ENCODE measurements at places on chromosomes 1 and 21.

DNA sequence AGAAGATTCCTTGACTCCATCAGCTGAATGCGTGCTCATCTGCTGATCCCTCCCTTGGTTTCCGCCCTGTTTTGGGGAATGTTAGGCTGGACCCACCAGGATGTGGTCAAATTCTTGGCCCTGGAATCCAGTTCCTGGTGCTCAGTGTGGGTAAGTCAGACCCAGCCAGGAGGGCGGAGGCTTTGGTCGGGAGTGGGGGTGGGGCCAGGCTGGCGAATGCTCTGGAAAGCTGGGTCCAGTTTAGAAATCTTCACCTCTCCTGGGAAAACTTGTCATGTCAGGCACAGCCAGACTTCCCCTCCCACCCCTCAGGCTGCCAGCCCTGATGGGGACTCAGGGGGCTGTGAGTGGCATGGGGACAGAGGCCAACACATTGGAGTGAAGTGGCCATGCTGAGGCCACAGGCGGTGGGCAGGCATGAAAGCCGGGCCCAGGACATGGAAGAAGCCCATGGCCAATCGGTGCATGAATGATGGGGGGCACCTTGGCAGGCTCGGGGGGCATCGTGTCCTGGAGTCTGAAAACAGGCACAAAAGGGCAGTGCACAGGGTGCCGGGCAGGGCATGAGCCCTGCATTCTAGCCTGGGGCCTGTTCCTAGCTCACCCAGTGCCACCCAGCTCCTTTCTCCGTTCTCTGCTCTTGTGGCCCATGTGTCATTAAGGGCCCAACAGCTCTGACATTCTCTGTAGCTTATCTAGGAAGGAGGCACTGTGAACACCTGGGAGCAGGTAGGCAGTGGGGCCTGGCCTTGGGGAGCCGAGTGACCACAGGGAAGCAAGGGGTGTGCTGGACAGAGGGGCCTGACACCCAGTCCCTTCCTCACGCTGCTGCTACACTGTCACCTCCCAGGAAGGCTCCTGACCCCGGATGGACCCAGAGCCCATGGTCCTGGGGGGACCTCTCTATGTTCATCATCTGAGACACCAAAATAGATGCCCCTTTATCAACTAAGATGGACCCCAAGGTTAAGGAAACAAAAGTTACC, 14.6 kb upstream of the PADI1 start:
- DNase-seq: no peak

DNA sequence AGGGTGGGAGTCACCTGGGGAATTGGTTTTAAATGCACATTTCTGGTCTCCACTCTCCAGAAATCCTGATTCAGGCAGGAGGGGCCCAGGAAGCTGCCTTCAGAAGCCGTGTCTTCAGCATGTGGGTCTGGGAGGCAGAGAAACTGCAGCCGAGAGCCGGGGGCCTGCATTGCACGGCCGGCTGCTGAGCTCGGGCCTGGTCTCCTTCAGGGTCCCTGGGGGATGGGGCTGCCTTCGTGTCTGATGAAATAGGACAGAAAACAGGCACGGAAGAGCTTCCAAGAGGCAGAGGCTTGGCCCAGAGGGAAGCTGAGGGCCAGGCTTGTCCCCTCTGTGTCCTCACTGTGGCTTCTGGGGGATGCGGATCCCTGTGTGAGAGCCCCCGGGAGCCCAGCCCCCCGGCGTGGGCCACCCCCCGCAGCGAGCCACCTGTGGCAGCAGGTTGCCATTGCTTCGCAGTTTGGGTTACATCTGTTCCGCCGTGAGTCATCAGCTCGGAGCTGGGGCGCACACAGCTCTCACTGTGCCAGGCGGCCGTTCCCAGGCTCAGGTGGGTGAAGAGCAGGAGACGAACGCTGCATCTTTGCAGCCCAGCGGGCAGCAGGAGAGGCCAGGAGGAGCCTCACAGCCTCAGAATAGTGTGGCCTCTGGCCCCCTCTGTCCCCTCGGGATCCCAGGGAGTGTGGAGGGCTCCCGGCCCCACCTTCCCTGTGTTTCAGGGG, 72.4 kb downstream of the AJAP1 start:
- DNase-seq: no peak

DNA sequence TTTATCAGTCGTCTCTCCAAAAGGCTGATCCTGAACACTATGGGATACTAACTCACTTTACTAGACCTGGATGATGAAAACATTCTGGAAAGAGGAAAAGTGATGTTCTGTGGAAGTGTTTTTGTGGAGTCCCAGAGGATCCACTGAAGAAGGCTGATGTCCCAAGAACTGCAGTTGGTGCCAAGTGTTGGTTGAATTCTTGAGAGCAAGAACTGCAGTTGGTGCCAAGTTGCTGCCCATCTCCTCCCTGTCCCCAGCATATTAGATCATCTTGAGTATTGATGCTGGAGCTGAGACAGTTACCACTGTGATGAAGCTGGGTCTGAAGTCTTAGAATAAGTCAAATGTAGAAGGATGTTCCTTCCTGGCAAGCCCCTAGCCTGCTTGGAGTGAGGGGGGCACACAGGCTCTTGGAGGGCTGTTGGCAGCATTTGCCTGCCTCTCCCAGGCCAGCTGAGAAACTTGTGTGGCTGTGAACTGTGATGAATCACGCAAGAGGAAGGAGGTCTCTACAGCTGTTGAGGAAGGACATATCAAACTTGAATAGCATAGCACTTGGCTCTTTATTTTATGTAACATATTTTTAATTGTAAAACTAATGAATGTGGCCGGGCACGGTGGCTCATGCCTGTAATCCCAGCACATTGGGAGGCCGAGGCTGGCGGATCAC, 48.1 kb downstream of the DNAJC6 start:
- DNase-seq: no peak

- DNase-seq: no peak
Observed at GRCh38 chr1:226631229-226632000, 82.9 kb downstream of the STUM start.

DNA sequence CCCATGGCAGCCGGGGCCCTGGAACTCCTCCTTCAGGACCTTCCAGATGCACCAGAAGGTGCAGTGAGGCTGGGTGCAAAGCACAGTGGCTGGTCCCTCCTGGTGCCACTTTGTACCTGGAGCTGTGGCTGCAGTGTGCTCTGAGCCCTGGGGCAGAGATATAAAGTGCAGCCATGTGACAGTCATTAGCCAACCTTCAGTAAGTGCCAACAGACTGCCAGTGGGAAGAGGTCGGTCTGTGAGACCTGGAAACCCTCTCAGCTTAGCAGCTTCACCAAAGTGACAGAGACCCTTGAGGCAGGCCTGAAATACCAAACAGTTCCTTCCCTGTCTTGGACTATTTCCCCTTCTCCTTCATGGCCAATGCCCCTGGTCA, 26.7 kb upstream of the NGF start:
- DNase-seq: no peak

DNA sequence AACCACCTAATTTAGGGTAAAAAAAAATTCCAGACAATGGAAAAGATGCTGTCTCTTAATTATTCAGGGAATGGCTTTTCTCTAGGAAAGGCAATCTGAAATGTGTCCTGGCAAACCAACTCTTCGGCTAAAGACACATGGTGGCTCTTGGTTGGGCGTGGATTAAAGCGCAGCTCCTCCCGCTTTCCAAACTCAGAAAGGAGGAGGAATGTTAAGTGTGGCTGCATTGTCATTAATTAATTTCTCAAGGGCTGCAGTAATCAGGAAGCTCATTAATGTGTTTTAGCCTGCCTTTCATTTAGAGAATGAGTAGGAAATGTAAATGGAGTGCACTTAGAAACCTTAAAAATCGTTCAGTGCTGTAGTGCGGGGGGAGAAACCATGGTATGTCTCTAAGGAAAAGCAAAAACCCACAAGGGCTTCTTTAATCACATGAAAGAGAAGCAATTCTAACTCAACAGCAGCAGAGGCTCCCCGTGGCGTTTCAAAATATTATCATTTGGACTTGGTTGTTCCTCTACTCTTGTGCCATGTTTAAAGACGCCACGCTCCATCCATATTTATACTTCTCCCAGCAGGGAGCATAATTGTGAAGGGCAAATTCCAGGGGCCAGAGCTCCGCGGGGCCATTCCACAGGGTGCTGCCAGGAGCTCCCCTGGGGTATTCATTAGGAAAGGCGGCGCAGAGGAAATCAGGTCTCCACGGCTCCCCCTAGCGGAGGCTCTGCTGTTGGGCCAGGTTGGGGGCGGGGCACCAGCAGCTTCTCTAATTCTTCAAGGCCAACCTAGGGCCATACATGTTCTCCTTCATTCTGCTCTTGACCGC, 91.9 kb upstream of the SSX2IP start:
- peak; percentile 78 for DNase-seq

DNA sequence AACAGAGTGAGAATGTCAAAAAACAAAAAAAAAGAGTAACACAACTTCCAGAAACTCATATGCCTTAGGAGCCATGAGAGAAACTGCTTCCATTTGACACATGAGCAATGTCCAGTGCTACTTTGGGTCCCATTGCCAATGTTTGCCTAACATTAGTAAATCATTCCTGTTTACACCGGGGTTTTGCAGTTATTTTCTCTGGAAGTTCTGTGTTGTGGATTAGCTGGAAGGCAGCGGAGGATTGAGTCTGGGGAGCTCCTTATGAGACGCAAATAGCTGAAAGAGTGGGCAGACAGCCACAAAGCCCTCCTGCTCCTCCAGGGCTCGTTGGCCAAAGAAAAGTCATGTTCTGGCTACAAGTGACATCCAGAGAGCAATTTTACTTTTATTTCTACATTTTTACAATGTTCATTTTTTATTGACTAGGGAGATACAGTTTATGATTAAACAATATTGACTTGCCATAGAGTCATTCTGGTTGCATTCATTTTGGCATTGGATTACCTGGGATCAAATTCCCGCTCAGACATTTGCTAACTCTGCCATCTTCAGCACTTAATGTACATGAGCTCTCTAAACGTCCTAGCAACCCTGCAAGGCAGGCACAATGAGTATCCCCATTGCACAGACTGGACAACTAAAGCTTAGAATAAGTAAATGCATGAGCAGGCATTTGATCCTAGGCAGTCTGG, 66.4 kb upstream of the GALNT2 start:
- no peak for DNase-seq

- no peak for DNase-seq
Observed at GRCh38 chr1:184539580-184539979, 152.8 kb downstream of the C1orf21 start.

DNA sequence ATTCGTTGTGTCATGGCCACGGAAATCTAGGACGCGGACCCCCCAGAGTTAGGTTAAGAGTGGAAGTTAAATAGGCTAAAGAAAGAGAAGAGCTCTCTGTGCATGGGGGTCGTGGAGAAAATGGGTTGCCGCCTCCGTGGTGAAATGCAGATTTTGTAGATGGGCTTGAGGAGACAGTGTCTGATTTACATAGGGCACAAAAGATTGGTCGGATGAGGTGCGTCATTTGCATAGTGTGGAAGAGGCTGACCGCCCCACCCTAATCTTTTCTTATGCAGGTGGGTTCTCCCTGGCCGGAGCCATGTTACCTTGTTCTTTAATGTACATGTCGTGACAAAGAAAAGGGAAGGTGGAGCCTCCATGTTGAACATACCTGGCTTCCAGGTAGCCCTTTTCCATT, 14.3 kb upstream of the SLC5A9 start:
- DNase-seq: no peak

DNA sequence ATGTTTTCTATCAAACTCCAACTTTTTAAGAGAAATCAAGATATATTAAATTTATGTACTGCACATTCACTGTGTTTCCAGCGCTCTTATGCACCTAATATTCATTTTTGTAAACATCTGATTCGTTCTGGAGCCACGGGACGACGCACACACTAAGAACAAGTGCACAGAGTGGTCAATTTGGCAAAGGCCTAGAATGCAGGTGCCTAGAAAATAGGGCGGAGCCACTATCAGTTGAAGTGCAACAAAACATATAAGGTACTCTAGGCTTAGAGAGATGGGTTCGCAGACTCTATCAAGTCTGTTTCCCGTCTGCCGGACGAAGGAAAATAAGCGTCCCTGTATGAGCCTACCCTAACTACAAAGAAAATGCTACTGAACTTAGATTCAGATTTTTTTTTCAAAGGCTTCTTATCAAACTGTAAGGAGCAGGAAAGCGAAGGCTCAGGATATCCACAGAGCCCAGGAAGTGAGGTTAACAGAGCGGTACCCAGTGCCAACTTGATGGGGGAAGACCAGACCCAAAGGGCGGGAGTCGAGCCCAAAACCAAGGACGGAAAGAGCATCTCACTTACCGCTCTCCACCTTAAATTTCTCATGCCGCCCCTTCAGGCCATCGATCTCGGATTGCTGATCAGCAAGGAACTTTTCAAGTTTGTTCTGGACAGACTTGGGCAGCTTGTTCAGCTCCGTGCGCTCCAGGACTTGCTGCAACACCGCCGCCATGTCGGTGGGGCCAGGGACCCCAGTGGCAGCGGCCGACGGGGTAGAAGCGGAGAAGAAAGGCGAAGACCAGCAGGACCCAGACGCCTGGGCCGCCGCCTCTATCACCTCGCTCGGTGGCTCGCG, 526 bp downstream of the TPR start:
- peak; percentile 44 for DNase-seq

DNA sequence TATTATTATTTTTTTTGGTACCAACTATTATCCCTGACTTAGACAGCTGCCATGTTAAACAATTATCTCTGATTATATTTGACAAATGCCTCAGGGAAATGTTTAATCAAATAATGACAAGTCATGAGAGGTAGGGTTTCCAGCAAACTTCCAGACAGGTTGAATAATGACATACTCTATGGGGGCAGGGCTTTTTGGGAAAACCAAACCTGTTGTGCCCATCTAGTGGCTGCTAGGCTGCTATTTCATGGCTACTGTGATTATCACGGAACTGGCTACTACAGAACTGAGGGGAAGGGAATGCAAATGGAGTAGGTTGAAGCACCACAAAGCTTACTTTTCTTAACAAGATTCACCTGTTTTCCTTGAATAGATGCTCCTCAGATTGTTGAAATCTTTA, 77.6 kb downstream of the DUSP10 start:
- DNase-seq: no peak

DNA sequence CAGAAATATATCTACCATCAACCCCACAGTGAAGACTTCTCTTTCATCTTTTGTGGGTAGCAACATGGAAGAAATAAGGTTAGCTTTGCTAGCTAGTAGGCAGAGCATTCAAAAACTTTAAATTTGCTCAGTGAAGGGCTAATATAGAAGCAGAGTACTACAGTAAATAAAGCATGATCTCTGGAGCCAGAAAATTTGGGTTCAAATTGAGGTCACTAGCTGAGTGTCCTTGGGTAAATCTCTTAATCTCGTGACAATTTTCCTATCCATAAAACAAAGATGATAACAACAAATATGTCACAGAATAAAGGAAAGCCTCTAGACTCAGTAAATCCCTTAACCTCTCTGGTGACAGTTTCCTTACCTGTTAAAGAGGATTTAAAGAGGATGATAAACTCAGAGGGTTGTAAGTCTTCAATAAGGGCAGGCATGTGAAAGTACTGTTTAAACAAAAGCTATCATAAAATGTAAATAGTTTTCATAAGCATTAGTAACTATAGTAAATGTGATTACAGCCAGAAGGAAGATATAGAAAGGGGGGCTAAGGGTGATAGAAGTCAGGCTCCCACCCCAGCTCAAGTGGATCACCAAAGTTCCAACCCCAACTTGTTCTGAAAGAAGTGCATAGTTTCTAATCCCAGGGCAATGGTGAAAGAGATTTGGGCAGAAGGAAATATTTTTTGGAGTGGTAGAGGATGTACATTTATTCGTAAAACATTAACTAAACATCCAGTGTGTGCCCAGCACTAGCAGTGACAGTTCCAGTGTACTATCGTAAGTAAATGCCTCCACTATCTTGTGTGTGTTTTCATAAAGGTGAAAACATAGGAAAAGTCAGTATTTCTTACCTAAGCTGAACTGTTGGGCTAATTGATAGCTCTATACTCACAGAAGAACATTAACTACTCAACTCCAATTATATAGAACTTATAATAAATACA, 24.8 kb downstream of the TM2D1 start:
- no peak for DNase-seq

GRCh38 chr1:58768971-58769808, 14.7 kb downstream of the JUN start:
- peak; percentile 36 for DNase-seq

All from activated CD4-positive, alpha-beta T cell treated with anti-CD3 and anti-CD28 coated beads, Interleukin-2, amount 10 ng/mL, durations not matched to agents 7 days and 5 days (primary cell).